Stimulated activated CD8-positive, alpha-beta memory T cell treated with anti-CD3 and anti-CD28 coated beads, Interleukin-7, amount 100 ng/mL, for 1 hour (primary cell): ENCODE measurements at places on chromosomes 5 and 9.
A peak's percentile ranks its signal among the peaks of the same experiment; 100 is the strongest.

DNA sequence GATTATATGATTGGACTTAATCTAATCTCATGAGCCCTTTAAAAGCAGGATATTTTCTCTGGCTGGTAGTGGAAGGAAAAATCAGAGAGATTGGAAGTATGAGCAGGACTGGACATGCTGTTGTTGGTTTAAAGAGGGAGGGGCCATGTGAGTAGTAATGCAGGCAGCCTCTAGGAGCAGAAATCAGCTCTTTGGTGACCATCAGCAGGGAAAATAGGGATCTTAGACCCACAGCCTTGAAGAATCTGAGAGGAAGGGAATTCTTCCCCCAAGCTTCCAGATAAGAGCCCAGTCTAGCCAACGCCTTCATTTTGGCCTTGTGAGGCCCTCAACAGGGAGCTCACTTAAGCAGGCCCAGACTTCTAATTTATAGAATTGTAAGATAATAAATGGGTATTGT lies 9.5 kb downstream of the SH3GL2 start:
- no peak for DNase-seq

GRCh38 chr9:91075279-91075678 lies 273.7 kb downstream of the SYK start:
- no peak for DNase-seq

DNA sequence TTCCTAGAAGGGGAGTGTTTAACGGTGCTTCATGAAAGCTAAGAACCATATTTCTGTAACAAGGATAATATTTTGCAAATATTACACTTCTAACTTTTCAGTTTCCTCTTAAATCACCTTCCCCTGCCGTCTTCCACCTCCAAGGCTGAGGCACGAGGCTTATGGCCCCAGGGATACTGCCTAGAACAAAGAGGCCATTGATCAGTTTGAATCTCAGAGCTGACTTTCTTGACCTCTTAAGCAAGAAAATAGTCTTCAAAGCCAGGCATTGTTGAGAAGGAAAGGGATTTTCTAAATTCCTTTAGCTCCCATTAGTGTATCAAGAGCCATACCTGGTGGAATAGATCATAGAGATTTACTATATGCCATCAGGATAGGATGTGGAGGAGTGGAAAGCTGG lies 566.2 kb downstream of the BNC2 start:
- DNase-seq, result no peak

GRCh38 chr9:37302277-37302676 lies 120.2 kb upstream of the GRHPR start:
- no peak for DNase-seq

GRCh38 chr9:84003246-84003645 lies 22.6 kb downstream of the RMI1 start:
- DNase-seq, result no peak

GRCh38 chr5:553874-554273 lies 29.6 kb upstream of the SLC9A3 start:
- no peak for DNase-seq

DNA sequence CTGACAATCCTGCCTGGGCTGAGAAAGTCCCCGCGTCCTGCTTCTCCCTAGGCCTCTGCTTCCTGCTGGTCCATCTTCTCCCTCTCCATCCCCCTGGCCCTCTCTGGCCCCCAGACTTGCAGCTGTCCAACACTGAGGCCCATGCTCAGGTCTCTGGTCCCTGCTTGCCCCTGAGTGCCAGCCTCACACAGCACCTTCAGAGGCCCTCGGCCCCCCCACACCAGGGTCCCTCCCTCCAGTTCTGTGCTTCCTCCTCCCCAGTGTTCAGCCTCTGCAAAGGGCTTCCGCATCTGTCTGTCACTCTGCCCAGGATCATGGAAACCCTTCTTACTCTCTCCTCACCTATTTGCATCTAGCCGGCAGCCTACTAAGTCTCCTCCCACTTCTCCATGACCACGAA lies 62.4 kb upstream of the CTSL start:
- DNase-seq, result no peak

GRCh38 chr9:18297056-18297841 lies 176.7 kb upstream of the ADAMTSL1 start:
- no peak for DNase-seq

DNA sequence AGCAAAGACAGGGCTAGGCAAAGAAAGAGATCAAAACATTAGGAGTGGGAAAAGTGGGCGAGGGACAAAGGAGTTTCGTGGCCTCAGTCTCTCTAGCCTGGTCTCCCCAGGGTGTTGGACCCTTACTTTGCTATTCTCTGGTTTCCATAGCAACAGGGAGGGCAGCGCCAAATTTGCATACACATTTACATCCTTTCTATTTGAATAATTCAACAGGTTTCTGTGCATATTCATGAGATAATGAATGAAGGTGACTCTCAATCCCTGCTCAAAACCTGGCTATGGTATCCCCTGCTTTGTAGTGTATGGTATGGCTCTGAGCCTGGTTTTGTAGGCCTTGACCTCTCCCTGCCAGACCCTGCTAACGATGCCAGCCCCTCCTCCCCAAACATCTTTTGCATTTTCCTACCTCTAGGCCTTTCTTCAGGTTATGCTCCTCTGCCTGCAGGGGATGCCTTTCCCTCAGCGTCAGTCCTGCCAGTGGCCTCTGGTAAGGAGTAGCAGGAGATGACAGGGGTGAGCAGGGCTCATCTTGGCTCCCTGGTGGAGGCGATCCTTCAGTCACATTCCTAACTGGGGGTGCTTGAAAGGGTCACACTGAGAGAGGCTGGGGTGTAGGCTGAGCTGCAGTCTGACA lies 9.8 kb downstream of the RPP25L start:
- no peak for DNase-seq

DNA sequence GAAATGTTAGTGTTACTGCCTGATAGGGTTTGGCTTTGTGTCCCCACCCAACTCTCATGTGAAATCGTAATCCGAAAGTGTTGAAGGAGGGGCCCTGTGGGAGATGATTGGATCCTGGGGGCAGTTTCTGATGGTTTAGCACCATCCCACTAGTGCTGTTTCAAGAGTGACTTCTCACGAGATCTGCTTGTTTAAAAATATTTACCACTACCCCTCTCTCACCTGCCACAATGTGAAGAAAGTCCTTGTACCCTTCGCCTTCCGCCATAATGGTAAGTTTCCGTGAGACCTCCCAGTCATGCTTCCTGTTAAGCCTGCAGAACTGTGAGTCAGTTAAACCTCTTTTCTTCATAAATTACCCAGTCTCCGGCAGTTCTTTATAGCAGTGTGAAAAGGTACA lies 2.6 kb upstream of the RFX3 start:
- peak; percentile 33 for DNase-seq

GRCh38 chr5:135031813-135032694 lies 2.0 kb downstream of the PITX1 start:
- DNase-seq, result no peak

GRCh38 chr5:77210964-77211690 lies 647 bp downstream of the PDE8B start:
- no peak for DNase-seq

GRCh38 chr5:153883854-153884611 lies 154.7 kb downstream of the FAM114A2 start:
- DNase-seq, result no peak

DNA sequence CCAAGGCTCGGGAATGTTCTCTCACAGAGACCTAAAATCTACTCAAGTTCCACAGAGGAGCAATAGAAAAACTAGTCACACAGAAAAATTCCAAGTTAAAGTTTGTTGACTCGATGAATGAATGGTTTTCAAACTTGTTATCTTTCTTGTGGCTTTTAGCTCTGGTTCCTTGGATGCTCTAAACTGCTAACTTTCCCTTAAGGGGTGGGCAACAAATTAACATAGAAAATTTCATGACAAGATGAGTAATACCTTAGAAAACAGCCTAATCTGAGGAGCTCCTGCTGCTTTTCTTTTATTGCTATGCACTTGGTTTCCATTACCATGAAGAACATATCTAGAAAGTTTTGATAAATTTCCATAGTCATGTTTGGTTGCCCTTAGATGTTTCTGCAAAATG lies 100.2 kb upstream of the CCDC112 start:
- DNase-seq, result no peak

DNA sequence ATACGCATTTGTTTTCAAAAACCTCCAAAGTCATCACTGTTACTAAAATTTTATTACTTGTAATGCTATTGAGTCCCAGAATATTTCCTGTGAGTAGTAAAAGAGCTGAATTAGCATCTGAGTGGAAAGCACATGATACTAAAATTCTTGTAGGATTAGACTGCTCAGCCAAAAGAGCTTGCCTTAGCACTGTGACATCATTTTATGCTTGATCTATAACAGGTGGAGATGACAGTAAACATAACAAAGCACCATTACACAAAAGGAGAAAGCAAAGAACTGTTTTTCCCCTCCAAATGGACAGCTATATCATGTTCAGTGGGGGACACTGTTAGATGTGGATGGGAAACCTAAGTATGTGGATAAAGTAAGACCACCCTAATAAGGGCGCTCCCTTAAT lies 5.8 kb upstream of the JAK2 start:
- no peak for DNase-seq

- no peak for DNase-seq
Observed at GRCh38 chr5:143026380-143026779, 256.2 kb downstream of the ARHGAP26 start.

DNA sequence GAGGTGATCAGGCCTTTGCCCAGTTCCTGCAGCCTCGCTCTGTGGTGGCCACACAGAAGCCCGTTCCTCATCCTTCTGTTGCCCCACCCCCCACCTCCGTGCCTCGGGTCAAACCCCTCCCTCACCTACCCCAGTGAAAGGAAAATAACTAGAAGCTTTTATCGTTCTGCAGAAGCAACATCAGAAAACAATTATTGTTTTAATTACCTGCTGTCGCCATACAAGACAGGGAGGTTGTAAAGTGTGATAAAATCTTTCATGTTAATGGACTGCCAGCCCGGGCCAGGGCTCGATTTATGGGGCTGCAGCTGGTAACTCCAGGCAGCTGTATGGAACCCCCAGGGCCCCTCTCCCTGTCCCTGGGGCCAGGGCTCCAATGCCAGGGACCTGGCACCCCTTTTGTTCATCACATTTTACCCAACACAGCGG lies 20.6 kb downstream of the UNC5A start:
- no peak for DNase-seq

DNA sequence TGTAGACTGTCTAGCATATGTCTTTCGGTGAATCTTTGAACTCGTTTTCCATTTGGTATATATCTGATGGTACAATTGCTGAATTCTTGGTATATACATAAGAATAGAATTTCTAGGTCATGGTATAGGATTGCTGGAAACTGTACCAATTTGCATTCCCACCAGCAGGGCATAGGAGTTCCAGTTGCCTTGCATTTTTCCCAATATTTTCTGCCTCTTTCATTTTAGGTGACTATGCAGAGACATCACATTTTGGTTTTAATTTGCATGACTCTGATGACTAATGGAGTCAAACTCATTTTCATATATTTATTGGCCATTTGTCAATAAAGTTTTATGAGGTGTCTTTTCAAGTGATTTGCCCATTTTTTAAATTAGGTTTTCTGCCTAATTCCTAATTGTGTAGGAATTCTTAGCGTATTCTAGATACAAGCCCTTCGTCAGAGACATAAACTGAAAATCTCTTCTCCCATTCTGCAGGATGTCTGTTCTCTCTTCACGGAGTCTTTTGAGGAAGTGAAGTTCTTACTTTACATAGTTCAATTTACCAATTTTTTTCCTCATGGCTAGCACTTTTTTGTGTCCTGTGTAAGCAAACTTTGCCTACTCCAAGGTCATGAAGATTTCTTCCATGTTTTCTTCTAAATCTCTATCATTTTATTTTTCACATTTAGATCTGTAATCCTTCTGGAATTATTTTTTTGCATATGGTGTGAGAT lies 28.9 kb upstream of the PDCD1LG2 start:
- DNase-seq, result no peak

- DNase-seq, result no peak
Observed at GRCh38 chr9:20783057-20784038, 99.3 kb downstream of the FOCAD start.

DNA sequence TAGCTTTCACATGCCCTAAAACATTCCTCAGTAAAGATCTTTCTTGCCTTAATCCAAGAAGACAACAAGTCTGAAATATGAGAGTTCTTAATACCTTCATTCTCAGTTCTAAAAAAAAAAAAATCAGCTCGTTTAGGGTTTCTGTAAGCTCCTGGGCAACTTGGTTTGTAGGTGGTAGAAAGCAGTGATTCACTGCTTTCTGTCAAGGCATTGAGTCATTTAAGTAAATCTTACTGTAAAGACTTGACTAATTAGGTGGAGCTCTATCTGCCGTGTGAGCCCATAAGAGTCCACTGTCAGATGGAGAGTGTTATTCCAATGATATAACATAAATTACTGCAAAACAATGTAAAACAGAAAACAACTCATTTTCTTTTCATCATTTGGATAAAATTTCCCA lies 56.1 kb upstream of the MAST4 start:
- no peak for DNase-seq

DNA sequence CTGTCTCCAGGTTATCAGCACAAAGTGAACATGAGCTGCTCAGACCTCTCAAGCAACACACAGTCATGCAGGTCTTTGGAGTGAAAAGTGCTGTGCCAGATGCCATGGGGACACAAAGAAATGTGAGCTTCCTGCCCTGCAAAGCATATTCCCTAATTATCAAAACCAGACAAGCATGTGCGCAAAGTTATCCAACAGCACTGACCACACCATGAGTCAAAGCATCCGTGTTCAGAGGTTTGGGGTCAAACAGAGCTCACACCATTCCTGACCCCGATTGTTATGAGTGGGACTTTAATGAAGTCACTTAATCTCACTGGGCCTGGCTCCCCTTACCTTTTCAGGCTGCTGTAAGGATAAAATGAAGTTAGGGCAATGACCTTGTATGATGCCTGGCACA lies 138.5 kb downstream of the SLIT3 start:
- no peak for DNase-seq

- no peak for DNase-seq
Observed at GRCh38 chr9:121340676-121341392, 29.2 kb downstream of the STOM start.

GRCh38 chr5:158070859-158071258 lies 211.9 kb upstream of the CLINT1 start:
- DNase-seq, result no peak

DNA sequence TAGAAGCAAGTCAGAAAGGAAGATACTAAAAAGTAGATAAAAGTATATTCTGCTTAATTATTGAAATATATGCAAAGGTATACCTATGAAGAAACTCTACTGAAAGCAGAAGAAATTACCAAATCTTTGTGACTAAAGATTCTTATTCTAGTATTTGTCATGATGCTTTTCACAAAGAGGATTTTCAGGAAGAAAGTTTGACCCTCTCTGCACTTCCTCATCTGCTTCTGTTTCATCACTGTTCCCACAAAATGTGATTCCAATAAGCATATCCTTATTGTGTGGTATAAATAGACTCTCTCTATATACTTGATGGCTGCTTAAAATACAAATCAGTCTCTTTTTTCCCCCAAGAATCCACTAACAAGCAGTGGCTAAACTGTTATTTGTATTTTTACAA lies 2139.6 kb upstream of the ACO1 start:
- DNase-seq, result no peak

GRCh38 chr9:6715755-6716643 lies 41.8 kb upstream of the KDM4C start:
- DNase-seq, result peak; percentile 22

DNA sequence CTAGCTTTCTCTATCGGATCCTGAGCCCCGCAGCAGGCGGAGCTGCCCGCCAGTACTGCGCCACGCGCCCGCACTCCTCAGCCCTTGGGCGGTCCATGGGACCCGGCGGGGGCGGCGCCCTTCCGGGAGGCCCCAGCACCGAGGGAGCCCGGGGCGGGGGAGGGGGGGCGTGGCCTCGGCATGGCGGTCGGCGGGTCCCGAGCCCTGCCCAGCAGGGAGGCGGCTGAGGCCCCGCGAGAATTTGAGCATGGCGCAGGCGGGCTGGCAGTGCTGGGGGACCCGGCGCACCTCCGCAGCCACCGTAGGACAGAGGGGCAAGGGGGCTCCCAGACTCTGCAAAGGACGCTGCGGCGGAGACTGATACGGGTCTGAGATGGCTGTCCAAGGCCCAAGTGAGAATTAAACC lies 6.8 kb downstream of the ZDHHC11B start:
- no peak for DNase-seq
